Amniotic stem cell (primary cell): ENCODE measurements at places on chromosomes 4 and X.

- no peak for DNase-seq
These were observed 98.3 kb downstream of the FAM47B start for GRCh38 chrX:35040871-35041270.

DNA sequence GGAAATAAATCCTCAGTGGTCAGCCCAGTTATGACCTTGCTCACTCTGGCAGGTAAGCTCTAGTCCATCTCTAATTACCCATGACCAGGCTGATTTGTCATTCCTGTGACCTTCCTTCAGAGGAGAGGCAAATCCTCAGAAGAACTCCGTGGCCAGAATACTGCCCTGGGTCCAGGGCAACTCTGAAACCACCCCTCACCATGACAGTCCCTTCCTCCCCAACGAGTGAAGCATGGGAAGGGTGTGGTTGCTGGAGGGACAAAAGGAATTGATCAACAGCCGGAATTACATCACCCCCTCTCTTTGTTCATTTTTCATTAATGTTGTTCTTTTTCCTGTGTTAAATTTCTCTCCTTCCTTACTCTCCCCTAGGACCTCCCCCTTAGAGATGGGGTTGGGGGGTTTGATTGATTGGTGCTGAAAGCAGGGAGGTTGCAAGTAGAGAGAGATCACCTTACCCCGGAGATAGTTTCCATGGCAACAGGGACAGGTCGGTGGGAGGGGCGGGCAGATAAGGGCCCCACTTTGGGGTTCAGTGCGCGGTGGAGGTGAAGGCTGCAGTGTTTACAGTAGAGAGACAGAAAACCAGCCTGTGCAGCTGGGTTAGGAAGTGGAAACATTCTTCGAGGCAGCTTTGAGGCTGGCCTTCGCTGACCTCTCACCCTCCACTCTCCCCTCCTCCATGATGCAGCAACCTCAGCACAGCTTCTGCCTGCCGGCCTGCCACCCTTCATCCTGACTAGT lies 647.4 kb downstream of the BCOR start:
- no peak for DNase-seq

- DNase-seq = no peak
These were observed 1.2 kb downstream of the GUCY1A1 start for GRCh38 chr4:155667568-155668511.

DNA sequence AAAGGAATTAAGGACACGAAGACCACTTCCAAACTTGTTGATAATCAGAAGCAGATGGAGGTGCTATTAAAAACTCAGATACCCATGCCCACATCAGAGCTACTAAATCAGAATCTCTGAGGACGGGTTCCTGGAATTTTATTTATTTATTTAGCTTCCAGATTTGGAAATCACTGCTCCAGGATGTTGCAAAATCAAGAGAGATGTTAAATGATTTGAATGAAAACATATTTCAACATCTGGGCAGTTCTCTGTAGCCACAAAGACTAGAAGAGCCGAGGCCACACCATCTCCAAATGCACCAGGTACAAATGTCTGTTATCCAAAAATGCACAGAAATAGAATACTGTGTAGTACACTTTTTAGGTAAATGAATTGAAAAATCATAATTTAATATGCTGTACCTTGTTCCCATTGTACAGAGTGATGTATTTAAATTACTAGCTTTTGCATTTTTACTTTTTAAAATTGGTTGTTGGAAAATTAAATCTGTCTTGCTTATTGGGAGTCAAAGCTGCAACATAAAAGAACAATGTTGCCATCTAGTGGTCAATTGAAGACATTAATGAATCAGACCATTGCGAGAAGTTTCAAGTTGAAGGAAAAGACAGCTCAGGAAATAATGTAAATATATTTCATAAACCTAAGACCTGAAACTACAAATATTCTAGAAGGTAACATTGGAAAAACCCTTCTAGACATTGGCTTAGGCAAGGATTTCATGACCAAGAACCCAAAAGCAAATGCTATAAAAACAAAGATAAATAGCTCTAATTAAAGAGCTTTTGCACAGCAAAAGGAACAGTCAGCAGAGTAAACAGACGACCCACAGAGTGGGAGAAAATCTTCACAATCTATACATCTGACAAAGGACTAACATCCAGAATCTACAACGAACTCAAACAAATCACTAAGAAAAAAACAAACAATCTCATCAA lies 151.3 kb upstream of the TTC29 start:
- no peak for DNase-seq

DNA sequence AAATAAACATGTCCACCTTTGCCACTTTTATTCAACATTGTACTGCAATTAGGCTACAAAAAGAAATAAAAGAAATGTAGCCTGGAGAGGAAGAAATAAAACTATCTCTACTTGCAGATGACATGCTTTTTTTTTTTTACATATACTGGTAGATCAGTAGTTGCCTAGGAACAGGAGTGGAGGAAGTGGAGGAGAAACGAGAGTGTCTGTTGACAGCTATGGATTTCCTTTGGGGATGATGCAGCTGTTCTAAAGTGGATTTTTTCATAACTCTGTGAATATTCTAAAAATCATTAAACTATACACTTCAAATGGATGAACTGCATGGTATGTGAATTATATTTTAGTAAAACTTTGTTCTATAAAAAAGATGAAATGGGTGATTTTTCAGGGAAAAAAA lies 116.4 kb downstream of the ANAPC4 start:
- no peak for DNase-seq

DNA sequence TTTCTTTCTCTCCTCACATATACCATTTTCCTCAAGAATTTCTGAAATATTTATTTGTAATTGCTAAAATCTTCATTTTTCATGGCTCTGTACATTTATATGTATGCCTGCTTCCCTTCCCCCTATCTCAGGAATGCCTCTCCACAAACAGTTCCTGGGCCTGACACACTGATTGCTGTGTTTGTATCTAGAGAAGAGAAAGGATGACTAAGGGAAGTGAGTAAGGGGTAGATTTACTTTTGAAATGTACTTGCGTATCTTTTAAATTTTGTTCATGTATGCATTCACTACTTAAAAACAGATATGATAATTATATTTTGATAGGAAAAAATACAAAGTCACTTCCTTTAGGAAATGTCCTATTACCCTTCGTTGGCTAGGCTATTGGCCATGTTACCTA lies 790.8 kb downstream of the PCDH18 start:
- DNase-seq = no peak

- no peak for DNase-seq
These were observed 163.1 kb downstream of the PALLD start for GRCh38 chr4:168659741-168660465.

DNA sequence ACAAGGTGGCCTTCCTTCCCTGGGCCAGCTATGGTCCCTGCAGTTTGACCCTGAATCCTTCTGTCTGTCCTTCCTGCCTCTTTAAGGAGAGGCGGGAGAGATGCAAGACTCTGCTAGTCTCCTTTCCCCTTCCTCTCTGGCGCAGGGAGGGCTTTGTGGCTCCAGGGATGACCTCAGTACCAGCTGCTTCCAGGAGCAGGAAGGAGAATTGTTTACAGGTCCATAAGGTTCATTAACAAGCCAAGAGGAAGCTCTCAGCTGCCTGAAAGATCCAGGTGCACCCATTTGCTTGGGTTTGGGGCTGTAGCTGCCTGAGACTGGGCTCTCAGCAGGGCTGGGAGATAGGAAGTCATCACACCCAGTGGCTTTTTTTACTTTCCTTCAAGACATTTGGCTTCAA lies 4.0 kb upstream of the FATE1 start:
- DNase-seq = no peak

DNA sequence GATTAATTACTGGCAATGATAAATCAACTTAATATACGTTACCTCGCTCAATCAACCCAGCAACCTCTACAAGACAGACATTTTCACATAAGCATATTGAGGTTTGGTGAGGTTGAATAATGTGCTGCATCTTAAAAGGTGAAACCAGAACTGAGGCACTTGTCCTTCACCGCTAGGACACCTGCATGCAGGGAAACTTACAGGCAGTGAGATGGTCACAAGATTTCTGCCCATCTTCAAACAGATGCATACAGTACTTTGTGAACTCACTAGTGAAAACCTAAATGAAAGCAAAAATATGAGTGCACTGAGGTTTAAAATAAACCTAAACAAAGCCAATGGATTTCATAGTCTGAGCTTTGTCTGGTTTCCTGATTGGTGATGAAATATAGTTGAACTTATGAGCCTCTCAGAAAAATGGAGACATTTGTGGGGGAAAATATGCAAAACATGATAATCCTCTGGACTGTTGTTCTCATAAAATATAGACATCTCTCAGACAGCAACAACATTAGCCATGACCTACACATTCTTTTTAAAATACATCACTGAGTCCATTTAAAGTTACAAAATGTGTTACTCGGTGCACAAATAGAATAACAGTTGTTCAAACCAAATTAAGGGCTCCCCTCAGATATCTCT lies 20.9 kb upstream of the PRSS12 start:
- no peak for DNase-seq

- DNase-seq = no peak
These were observed 13.2 kb downstream of the MTTP start for GRCh38 chr4:99587803-99588202.

- peak; percentile 91 for DNase-seq
These were observed 241.4 kb upstream of the PGRMC2 start for GRCh38 chr4:128528793-128529553.

GRCh38 chr4:139209470-139210063 lies 32.5 kb upstream of the ELF2 start:
- DNase-seq = no peak

GRCh38 chrX:793216-793770 lies 162.7 kb downstream of the SHOX start:
- DNase-seq = no peak

DNA sequence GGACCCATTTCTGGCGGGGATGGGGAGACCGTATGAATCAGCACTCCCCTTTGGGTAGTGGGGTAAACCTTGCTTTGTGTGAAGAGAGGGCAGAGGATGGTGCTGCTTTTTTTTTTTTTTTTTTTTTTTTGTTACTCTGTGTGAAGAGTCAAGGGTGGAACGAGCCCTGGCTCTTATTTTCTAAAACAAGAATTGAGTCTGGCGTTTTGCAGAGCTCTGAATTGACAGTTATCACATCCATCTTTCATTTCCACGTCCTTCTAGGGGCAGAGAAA lies 1.2 kb downstream of the SLAIN2 start:
- DNase-seq = no peak

DNA sequence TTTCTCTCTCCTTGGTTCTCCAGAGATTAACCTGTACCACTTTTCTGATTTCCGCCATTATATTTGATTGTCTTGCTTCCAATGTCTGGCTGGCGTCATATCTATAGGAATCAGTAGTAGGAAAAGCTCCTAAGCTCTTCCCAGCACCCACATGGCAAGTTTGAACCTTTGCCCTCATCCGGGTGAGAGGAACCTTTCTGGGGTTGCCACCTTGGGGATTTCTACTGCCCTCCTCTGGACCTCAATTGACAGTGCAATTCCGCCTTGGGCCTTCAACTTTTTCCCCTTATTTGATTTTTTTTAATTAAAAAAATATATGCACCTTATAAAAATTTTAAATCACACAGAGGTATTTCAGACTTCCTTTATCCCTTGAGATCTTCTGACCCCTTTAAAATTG lies 2.0 kb upstream of the CXorf66 start:
- DNase-seq = no peak

GRCh38 chr4:108325561-108325960 lies 156.8 kb upstream of the LEF1 start:
- DNase-seq = no peak

DNA sequence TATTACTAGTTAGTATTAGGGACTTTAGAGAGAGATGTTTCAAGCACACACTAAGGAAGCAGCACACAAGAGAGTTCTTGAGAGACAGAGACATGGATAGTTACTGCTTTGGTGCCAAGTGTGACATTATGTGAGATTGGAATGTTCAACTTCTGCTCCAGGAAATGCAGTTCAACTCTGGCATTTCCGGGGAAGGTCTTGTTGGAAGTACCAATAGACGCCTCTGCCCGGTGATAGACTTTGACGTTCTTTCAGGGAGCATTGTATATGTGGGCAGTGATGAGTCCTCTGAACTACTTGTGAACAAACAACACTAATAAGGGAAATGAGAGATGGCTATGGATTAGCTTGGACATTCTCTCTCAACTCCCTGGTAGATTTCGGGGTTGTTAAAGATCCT lies 638.1 kb upstream of the BOD1L1 start:
- no peak for DNase-seq

GRCh38 chr4:151117371-151117962 lies 18.0 kb downstream of the RPS3A start:
- peak; percentile 43 for DNase-seq

DNA sequence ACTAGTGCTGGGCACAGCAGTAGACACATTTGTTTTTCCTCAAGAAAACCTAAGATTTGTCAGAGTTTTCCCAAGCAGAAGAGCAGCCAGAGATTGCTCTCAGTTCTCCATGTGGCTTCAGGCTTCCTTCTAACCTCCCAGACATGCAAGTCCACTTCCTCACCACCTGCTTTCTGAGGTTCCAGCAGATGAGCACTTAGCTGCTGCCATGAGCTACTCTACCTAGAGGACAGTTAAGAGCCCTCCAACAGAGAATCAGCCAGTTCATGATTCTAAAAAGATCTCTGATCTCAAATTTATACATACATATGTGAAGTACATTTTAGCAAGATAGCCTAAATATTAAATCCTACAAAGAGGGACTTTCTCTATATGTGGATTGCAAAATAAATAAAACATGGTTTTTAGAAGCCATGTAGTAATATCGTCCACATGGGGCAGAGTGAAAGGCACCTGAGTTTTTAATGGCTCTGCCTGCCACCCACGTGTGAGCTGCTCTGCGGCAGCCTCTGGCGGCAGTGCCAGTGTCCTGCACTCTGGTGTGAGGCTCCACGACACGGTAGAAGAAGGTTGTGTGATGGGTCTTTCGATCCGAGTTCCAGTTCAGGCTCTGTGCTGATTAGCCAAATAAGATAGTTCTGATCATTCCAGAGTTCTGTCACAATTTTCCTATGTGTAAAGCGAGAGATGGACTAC lies 10.3 kb downstream of the CYP4V2 start:
- DNase-seq = no peak

DNA sequence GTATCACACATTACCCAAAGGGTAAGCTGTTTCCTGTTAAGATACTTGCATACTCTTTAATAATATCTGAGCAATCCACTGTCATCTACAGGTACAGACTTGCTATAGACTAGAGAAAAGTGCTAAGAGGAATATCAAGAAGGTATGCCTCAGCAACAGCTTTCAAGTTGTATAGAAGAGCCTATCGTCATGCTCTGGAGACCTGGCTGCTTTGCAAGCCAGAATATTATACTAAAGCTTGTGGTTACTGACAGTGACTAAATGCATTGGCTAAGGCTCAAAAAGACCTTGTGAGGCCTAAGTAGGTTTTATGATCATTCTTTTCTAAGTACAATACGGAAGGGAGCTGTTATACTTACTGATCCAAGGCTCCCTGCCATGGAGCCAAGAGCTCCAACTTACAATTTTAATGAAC lies 11.3 kb downstream of the LAMP2 start:
- DNase-seq = peak; percentile 24
